Dermis blood vessel endothelial cell (primary cell): ENCODE measurements at places on chromosomes 13 and 19. TPM values are rescaled to one million over a fixed set of nuclear protein-coding genes. Genes with fewer than 3 reads are reported as not detected.

DNA sequence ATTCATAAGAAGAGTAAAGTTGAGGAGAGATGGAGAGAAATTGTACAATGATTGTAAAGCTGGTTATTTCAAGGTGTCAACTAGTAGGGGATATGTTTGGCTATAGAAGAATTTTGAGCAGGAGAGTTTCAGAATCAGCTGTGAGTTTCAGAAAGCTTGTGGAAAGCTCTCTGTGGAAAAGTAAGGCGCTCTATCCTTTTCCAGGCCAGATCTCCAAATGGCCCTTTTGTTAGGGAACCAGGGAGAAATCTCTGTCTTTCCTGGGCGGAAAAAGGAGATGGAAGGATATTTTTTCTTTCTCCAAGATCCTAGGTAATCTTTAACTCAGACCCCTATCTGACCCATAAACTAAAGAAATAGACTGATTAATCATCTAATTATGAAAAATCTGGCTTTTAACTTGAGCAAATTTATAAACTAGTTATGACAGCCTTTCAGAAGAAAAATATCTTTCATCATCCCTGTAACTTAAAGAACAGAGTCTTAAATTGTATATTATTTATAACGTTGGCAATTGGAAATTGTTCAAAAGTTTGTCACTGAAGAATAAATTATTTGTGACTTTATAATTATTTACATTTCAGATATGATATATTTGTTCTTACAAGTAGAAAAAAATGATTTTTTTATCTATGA, 34.5 kb downstream of the SPRY2 start:
- no peak for DNase-seq

DNA sequence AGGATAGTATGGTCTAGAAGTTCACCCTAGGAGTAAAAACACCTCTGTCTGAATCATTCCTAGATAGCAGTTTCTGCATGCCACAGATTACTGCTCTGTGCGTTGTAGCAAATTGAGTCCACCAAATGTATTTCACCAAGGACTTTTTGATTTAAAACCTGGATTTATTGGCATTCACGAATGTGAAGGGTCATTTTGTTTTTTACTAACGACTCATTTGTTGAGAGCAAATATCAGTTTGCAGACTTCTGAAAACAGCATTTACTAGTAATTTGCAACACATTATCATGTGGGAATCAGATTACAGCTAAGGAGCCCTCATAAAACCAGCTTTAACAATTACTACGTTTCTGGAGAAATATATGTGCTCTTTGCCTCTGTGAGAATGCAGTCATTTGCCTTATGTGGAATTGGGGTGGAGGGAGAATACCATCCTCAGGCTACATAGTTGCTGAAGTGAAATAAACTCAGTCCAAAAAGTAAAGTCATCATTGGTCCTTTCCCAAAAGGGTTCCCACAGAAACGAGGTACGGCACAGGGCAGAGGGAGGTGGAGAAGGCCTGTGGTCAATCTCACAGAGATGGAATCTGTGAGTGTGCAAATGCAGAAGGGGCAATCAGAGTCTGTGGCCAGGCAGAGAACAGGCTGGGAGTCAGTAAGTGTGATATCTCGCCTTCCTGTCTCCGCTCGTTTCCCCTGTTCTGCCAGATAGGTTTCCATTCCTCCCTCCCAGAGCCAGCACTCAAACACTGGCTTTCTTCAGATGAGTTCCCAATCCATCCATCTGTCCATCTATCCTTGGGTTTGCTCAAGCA, 63.1 kb downstream of the DLEU7 start:
- no peak for DNase-seq

- DNase-seq = no peak
Measured at GRCh38 chr13:52022356-52022755, 2.1 kb upstream of the UTP14C start.

DNA sequence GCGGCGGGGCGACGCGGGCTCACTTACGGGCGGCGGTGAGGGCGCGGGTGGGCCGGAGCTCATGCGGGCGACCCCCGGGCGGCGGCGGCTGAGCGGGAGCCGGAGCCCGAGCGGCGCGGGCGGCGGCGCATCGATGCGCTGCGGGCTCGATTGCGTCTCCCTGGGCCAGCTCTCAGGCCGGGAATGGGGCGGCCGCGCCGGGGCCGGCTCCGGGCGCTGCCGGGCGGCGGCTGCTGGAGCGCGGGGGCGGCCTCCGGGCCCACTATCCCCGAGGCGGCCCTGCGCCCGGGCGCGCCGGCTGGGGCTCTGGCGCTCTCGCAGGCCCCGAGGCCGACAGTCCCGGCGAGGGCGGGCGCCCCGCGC, 1.4 kb upstream of the TSHZ3 start:
- DNase-seq = peak; percentile 54

GRCh38 chr13:99258946-99259345, 767 bp upstream of the GPR18 start:
- DNase-seq = no peak

DNA sequence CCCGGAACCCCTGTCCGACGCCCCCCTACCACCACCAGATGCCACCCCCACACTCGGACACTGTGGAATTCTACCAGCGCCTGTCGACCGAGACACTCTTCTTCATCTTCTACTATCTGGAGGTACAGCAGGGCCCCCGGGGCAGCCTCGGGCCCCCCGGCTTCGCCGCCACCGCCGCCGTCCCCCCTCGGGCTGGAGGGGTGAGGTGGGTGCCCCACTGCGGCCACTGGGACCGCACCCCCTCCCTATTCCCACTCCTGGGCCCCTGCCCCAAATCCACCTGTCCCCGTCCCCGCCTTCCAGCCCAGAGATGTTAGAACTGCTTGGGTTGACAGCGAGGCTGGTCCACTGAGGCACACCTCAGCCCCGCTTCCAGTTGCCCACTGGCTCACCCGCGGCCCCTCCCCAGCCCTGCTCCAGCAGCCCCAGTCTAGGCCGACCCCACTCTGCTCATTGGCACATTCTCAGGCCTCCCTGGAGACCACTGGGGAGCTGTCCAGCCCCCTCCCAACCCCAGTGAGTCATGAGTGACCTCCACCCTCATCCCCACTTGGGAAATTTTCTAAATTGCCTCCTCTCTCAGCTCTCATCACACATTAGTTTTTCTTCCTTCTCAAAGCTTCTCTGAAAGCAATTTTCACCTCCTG, 6.5 kb downstream of the LENG1 start:
- DNase-seq = no peak

DNA sequence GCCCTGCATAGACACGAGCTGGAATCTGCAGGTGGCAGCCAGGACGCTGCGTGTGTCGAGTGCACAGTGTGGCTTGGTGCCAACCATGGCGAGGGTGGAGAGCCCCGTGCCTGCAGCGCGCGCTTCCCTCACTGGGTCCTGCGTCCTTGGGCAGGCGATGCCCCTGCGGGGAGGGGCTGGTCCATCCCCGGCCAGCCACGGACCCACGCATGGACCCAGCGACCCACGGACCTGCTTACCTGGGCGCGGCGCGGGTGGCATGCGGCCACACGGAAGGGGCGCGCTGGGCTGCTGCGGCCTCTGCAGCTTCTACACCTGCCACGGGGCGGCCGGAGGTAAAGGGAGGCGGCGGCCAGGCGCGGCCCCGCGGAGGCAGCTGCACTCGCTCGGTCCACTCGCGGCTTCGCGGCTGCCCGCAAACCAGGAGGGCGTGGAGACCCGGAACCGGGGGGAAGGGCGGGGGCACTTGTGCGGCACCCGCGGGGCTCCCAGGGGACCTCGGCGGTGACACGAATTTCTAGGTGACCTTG, 569 bp upstream of the MCF2L start:
- DNase-seq = no peak

DNA sequence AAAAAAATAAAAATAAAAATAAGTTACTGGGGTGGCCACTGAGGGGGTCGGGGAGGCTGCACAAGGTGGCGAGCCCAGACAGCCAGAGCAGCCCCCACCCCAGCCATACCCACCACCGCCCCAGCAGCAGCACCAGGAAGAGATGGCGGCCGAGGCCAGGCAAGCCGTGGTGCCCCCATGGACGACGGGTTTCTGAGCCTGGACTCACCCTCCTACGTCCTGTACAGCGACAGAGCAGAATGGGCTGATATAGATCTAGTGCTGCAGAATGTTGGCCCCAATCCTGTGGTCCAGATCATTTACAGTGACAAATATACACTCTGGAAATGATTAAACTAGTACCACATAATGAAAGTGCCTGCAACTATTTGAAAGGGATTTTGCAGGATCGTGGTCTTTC, 71.6 kb upstream of the ZDHHC20 start:
- no peak for DNase-seq

DNA sequence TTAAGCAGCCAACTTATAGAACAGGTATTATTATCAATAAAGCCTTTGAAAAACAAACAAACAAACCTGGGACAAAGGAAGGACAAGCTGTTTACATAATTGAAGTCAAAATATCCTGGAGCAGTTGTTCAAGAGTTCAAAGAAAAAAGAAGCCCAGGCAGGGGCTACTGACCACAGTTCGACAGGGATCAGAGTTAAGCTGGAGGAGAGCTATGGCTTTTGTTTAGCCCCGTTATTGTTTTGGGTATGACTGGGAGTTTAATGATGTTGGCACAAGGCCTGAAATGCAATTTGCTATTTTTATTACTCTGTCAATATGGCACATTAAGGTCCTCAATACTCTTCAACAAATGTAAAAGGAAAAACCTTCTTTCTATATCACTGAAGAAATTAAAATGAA, 624.4 kb upstream of the KLHL1 start:
- no peak for DNase-seq

GRCh38 chr13:30779608-30780007, 44.3 kb downstream of the ALOX5AP start:
- no peak for DNase-seq

GRCh38 chr13:77508959-77509620, 26.4 kb upstream of the SCEL start:
- peak; percentile 76 for DNase-seq

- peak; percentile 54 for DNase-seq
Measured at GRCh38 chr13:73168226-73168952, 109.6 kb downstream of the KLF5 start.

- DNase-seq = no peak
Measured at GRCh38 chr13:105990256-105990958, 545.1 kb downstream of the EFNB2 start.

- no peak for DNase-seq
Measured at GRCh38 chr13:37100731-37101130, 4.7 kb downstream of the CSNK1A1L start.

- DNase-seq = no peak
Measured at GRCh38 chr19:22532388-22533300, 101.5 kb upstream of the ZNF492 start.

DNA sequence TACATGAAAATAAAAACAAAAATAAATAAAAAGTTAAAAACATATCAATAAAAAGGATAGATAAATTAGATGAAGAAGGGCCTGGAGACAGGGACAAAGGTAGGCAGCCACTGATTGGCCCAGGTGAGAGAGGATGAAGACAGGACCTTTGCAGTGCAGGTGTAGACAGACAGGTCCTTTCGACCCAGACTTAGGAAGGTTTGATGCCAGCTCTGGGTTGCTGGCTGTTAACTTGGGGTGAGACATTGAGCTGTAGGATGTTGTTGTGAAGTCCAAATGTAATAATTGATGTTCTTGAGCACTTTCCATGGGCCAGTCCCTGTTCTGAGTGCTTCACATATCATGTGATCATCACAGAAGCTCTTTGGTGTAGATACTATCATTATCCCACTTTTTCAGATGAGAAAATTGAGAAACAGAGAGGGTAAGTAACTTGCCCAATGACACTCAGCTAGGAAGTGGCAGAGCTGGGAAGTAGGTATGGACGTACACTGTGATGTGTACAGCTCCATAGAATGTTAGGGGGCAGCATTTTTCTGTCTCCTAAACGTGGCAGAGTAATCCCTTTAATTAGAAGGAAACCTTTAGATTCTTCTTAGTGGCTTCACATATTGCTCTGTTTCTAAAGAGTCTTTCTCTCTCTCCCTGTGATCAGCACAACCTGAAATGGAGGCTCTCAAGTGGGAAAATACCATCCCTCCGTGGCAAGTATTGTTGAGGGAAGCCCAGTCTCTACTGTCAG, 76.0 kb upstream of the STK24 start:
- DNase-seq = no peak

DNA sequence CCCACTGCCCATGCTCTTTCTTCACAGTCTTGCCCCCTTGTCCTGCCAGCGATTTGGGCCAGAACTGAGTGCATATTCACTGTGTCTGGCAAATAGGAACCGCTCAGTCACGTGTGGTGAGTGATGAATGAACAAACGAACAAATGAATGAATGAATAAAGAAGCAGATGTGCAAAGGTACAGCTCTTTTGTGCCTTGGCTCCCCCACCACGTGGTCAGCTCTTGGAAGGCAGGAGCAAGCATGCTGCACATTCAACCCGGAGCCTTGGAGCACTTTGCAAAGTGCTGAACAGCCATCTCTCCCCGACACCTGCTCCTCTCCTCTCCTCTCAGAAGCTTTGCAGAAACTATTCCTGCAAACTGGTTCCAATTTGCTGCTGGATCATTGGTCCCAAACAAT, 52.4 kb downstream of the LATS2 start:
- no peak for DNase-seq

GRCh38 chr13:24076109-24076508, 84.4 kb upstream of the SPATA13 start:
- DNase-seq = no peak

GRCh38 chr19:6651965-6652804, 17.8 kb downstream of the TNFSF14 start:
- no peak for DNase-seq

GRCh38 chr19:50203281-50204080, at the start of gene MYH14:
TSS of gene MYH14 (plus strand) at chr19:50203622. CDS start at chr19:50210366, 6,744 bp downstream.
- DNase-seq = peak; percentile 74

DNA sequence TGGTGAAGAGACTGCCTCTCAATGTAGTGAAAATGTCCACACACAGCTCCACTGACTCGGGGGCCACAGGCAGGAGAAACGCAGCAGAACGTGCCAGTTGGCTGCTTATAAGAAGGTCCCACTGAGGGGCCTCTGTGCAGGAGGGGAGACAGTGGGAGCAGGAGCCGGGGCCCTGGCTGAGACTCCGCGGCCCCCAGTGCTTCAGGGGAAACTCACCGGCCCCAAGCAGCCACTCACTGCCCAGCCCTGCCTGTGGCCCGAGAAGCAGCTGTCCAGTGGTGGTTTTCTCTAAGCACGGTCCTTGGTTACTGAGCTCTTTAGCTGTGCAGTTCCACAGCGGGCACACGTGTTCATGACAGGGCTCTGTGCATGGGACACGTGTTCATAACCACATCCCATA, 91.9 kb upstream of the MCF2L start:
- DNase-seq = no peak

Gene SIGLEC12
- not detected in 2 replicates for total RNA-seq

Gene FGF9
- total RNA-seq = under 0.01 TPM in 1 of 2 replicates, not detected in the other

Gene PROZ
- total RNA-seq = 0.17 TPM in 1 of 2 replicates, not detected in the other

Gene SIGLEC8
- not detected in 2 replicates for total RNA-seq

Gene DACT3
- 0.14 and 0.34 TPM in 2 replicates for total RNA-seq

Gene OR7A5
- not detected in 2 replicates for total RNA-seq

Gene ERICH4
- total RNA-seq = not detected in 2 replicates

Gene DNAAF3
- total RNA-seq = 0.34 and 0.42 TPM in 2 replicates

Gene VAV1
- 0.09 TPM in 1 of 2 replicates, not detected in the other for total RNA-seq

Gene FAM174C
- total RNA-seq = 22.0 and 25.0 TPM in 2 replicates

Gene VPS36
- 22.5 and 29.5 TPM in 2 replicates for total RNA-seq

Gene ZNF222
- total RNA-seq = 4.8 and 7.5 TPM in 2 replicates
